ENCODE measurements at places on chromosomes 12 and 14.

DNA sequence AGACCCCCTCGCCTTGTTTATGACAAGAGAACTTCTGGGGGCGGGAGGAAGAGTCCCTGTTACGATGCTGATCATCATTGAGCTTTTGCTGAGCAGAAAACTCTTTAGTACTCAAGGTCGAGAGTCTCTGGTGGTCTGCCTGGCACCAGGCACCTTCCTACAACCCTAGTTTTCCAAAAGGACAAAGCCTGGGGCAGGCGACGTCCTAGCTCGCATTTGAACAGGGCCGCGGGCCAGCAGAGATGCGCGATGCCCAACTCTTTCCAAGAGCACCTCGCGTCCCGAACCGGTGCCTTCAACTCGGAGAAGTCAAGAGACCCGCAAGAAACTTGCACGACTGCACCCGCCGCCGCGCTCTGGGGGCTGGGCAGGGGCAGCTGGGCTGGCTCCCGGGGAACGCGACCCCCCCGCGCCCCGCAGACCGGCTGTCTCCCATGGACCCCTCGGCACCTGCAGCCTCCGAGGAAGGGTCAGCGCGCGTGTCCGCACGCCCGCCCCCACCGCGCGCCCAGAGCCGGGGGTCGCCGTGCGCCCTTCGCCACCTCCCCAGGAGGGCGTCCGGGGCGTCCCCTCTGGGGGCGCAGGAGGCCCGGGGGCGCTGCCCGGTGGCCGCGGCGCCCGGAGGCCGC, 377 bp upstream of the BCL7A start:
- peak; percentile 21 for DNase-seq

DNA sequence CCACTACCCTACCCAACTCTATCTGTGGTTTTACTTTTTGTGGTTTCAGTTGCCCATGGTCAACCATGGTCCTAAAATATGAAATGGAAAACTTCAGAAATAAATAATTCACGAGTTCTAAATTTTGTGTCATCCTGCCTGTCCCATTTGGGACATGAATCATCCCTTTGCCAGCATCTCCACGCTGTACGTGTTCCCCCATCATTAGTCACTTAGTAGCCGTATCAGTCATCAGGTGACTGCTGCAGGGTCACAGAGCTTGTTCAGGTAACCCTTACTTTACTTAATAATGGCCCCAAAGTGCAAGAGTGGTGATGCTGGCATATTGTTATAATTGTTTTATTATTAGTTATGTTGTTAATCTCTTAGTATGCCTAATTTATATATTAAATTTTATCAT, 209.9 kb downstream of the ITPR2 start:
- no peak for DNase-seq

GRCh38 chr14:55975281-55975910, 142.8 kb upstream of the PELI2 start:
- DNase-seq: no peak

DNA sequence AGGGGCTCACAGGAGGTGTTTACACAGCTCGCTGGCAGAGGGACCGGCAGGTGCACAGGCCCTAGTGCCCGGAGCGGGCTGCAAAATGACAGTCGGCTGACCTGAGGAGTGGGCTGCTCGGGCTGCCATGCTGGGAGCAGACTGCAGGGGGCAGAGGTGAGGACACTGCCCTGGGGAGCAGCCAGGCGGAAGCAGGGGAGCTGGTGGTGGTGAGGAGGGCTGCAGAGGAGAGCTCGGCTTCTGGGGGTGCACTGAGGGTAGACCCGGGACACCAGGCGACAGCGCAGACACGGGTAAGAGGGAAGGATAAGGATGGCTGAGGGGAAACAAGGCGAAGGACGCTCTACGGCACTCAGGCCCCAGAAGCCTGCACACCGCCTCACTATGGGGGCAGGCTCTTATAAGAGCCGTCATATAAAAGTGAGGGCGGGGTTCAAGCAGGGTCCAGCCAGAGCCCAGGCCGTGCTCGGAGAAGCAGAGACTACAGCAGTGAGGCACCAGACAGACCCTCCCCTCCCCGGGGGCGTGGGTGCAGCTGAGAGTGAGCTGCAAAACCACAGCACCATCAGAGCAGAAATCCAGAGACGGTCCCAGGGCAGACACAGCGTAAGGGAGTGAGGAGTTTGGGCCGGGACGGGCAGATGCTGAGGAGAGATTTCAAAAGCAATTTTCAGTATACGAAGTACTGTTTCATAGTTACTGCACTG, 62.5 kb downstream of the CCDC88C start:
- no peak for DNase-seq

- DNase-seq: peak; percentile 29
Measured at GRCh38 chr12:2682296-2683251, 112.2 kb upstream of the FKBP4 start.

- DNase-seq: peak; percentile 48
Measured at GRCh38 chr14:61503167-61503801, 181.9 kb downstream of the PRKCH start.

DNA sequence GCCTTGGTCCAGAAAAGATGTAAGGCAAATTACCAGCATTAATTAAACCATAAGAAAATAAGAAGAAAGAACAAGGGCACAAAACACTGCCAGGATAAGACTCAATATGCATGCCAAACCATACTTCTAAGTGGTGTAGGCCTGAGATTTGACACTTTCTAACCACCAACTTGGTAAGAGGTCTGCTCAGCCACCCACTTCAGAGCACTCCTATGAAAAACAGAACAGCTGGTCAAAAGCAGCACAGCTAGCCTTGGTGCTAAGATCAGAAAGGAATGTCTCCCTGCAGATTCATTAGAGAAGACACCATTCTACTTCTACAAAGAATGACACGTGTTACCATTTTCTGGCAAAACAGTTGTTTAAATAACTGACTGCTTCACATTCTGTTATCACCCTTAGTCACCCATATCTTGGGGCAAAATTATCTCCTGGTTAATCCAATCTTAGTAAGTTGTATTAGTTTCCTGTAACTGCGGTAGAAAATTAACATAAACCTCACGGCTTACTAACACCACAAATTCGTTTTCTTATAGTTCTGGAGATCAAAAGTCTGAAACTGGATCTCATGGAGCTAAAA, 13.2 kb downstream of the RPS6KA5 start:
- no peak for DNase-seq

GRCh38 chr12:123267991-123268843, 3.4 kb downstream of the CDK2AP1 start:
- DNase-seq: peak; percentile 13

DNA sequence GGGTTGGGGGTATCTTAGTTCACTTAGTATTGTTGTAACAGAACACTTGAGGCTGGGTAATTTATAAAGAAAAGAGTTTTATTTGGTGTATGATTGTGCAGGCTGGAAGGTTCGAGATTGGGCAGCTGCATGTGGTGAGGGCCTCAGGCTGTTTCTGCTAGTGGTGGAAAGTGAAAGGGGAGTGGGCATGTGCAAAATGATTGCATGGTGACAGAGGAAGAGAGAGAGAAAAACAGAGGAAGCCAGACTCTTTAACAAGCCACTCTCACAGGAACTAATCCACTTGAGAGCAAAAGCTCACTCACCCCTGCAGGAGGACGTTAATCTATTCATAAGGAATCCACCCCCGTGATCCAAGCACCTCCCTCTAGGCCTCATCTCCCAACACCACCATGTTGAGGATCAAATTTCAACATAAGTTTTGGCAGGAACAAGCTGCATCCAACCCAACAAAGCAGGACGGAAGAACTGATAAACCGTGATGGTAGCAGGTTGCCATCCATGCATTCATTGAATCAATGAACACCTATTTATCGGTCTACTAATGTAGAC, 165.0 kb upstream of the GZMB start:
- DNase-seq: peak; percentile 23

- DNase-seq: no peak
Measured at GRCh38 chr12:16299403-16299802, 21.9 kb upstream of the SLC15A5 start.

GRCh38 chr12:52615912-52616311, 2.4 kb downstream of the KRT73 start:
- no peak for DNase-seq

GRCh38 chr12:38587594-38587993, 271.0 kb downstream of the ALG10B start:
- DNase-seq: peak; percentile 86

DNA sequence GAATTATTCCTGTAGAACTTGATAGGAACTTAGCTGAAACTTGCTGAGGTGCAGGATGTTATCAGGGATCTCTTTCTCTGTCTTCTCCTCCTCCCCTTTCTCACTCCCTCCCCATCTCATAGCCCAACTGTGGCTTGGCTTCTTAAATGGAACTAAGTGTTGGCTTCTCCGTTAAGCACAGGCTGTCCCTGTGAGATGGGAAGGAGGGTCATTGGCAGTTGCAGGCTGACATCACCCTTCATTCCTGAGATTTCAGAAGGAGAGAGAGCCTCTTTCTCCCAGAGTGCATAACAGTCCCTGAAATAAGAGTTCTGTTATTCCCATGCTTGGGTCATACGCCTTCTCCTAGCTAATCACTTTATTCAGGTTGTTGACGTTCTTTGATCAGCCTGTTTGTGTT, 162.0 kb downstream of the UNC79 start:
- DNase-seq: no peak

GRCh38 chr12:58575256-58575655, 345.0 kb downstream of the LRIG3 start:
- DNase-seq: peak; percentile 3

DNA sequence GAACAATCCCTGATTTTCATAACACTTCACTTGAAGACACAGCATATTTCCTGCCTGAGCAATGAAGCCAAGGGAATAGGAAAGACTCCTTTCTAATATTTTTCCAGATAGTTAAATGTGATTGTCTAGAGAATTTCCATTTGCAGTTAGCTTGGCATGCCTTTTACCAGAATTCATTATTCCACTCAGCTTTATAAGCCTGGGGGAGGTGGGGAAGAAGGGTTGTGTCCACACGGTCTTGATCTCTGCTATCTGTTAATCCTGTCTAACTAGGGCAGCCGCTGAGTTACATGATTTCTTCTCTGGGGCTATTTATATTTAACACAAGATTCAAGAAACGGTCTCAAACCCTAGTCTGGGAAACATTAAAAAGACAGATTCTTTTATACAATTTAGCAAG, 146.6 kb upstream of the FSCB start:
- DNase-seq: no peak

GRCh38 chr12:47707905-47708543, 2.2 kb upstream of the RPAP3 start:
- DNase-seq: peak; percentile 33
